LNCaP clone FGC (cell line): ENCODE measurements at places on chromosomes 3 and 15.

DNA sequence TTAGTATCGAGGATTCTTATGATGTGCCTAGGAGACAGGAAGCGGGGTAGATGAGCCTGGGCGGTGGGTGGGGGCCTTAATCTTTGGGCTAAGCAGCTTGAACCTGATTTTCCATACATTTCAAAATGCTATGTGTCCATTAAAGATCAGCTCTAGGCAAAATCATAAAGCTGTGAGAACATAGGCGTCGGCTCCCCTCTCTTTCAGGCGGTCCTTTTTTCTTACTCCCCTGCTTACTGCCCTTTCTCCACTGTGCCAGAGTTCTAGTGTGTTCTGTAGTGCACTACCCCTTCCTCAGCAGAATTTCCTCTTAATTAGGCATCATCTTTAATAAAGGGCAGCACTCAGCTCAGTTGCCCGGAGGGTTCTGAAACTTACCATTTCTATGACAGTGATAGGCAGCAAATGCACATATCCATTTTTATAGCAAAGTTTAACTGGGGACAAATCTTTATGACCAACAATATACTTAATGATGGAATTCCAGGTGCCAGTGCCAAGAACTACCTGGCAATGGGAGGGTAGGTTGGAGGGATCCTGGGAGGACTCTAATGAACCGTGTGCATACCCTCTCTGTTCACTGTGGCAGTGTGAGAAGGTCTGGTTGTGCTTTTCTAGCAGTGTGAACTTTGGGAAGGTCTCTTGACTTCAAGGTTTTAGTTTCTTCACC, 404.5 kb upstream of the TPM1 start:
- peak; percentile 66 for DNase-seq

GRCh38 chr3:59185591-59186369, 136.0 kb upstream of the CFAP20DC start:
- no peak for DNase-seq

- DNase-seq = no peak
Measured at GRCh38 chr3:57157545-57157944, 7.6 kb downstream of the IL17RD start.

- no peak for DNase-seq
Measured at GRCh38 chr3:42846685-42847522, 28.8 kb downstream of the CYP8B1 start.

- no peak for DNase-seq
Measured at GRCh38 chr3:60010781-60011180, 961.0 kb upstream of the CFAP20DC start.

DNA sequence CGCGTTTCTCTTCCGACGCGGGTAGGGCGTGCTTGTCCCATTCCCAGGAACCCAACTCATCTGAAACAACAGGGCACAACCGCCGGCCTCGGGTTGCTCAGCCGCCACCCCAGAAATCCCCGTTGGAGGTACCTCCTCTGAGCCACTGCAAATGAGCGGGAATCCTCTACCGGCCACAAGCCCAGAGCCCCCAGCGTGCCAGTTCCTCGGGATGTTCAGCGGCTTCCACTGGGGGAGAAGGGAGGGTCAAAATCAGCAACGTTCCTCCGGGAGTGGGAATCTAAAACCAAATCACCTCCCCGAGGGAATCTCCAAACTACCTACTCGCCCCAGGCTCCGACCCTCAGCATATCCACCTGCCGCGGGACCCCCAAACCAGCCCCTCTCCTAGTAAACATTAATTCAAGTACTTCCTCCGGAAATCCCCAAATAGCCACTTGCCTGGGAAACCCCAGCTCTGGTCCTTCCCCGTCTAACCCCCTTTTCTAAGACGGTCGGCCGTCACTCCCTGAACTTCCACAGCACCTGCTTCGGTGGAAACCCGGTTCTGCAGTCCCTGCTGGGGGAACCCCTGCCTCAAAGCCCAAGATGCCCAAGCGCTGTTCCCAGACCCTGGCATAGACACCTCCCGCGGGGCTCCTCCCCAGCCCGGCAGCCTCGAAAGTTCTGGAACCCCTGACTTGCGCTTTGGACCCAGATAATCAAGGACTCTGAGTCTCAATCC, 887 bp downstream of the OXTR start:
- DNase-seq = no peak
